HL-60 (cell line): ENCODE measurements at places on chromosomes 1 and 21.

- no peak for DNase-seq
Observed at GRCh38 chr1:236821091-236821627, 26.1 kb downstream of the MTR start.

DNA sequence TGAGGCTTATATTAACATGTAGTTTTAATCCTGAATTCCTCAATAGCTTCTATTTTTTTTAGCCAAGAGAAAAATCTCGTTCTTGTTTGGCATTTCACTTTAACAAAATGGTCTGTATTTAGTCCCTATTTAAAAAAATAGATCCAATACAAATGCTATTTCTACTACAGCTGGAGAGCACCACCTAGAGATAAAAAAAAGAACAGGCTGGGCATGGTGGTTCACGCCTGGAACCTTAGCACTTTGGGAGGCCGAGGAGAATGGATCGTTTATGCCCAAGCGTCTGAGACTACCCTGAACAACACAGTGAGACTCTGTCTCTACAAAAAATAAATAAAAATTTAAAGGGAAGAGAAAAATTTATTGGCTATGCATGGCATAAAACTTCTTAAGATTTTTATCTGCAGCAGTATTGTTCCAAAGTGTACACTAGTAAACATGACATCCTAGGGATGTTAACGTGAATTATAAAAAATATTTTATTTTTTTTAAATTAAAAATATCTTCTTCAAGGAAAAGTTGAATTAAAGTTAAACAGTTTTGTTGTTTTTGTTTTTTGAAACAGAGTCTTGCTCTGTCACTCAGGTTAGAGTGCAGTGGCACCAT, 4.4 kb downstream of the ST7L start:
- DNase-seq = peak; percentile 35

DNA sequence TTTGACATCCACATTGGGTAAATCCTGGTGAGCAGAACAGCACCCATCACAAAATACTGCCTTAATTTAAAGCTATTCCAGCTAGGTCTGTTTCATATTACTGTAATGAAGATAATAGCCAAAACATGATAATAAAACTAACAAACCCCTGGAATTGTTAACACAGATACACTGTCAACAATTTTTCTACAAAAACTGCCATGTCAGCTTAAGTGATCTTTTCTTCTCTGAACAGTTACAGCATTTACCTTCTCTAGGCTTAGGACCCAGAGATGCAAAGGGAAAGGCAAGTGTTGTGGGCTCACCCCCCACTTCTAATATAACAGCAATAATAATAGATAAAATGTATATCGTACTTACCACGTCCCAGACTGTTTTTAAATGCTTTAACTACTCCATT, 92.1 kb downstream of the SMYD3 start:
- no peak for DNase-seq

GRCh38 chr1:14165371-14165801, 433.1 kb upstream of the KAZN start:
- no peak for DNase-seq
